ENCODE measurements at places on chromosomes 5 and 9.

DNA sequence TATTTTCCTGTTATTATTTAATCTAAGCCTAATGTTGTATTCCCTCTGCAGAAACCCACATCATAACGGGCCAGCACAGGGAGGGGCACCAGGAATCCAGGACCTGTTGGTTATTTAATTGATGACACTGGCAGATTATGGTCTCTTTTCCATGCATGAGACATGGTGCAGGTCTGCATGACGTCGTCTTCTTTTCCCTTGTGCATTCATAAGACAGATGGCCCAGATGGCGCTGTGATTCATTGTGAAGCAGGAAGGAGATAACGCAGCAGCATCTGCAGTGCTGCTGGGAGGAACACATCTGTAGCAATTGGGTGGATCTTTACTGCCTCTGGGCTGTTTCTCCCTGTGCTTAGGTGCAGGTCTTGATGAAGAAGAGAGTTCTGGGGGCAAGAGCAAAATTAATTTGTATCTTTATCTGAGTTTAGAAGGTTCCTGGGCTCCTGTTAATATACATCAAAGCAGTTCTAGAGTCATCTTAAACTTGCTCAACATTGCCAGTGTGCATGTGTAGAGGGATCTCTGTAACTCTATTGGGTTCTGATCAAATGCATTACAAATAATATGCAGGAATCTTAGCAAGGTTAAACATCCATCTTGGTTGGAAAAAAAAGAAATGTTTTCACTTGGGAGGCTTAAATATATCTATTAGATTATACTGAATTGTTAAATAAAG, 176.1 kb downstream of the PCSK1 start:
- peak; percentile 90 for DNase-seq

DNA sequence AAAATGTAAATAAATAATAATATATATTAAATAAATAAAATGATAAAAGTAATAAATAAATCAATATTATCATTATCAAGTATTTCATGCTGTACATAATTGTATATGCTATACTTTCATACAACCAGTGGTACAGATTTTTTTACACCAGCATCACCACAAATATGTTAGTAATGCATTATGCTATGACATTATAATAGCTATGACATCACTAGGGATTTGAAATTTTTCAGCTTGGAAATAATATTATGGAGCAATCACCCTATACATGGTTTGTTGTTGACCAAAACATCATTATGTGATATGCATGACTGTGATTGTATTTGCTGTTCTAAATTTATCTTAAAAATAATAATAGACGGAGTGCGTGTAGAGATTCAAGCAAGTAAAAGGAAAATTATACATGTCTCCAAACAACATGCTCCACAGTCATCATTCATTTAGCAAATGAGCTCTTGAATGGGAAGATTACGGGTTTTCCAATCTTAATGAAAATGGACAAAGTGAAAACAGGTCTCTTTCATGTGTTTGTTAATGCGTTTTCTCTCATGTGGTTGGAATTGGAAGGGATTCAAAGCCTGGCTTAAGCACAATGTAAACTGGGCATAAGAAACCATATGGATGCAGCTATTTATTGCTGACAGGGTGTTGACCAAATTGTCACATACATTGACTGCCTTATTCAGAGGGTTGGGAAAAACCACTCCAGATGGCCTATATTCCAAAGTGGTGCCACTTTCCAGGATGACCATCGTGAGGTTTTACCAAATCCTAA, 643.0 kb upstream of the RGMB start:
- DNase-seq: peak; percentile 24

- peak; percentile 5 for DNase-seq
Measured at GRCh38 chr5:151900891-151901290, 23.8 kb downstream of the GLRA1 start.

- no peak for DNase-seq
Measured at GRCh38 chr5:124457101-124457500, 289.3 kb downstream of the ZNF608 start.

GRCh38 chr5:116002116-116002906, 30.0 kb upstream of the ARL14EPL start:
- no peak for DNase-seq

GRCh38 chr9:82127465-82127864, 138.9 kb downstream of the SPATA31D1 start:
- DNase-seq: no peak

DNA sequence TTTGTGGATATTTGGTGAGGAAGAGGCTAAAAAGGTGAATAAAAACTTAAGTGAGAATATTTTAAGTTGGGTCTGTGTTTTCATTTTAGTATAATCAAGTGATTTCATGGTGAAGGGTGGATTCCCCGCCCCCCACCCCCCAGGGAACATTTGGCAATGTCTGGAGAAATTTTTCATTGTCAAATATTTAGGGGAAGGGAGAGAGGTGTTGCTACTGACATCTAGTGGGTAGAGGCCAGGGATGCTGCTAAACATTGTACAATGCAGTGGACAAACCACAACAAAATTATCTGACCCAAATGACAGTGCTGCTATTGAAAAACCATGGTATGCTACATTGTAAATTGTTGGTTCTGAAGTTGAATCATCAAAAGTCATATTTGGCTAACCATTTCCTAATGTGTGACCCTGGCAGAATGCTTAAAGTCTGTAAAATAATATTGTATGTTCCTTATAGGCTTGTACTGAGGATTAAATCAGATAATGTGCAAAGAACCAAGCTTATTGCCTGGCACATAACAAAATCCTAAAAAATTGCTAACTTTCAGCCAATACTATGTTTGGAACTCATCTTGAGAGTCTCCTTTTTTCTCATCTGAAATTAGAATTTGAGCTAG, 5.6 kb downstream of the C5orf24 start:
- DNase-seq: peak; percentile 46

DNA sequence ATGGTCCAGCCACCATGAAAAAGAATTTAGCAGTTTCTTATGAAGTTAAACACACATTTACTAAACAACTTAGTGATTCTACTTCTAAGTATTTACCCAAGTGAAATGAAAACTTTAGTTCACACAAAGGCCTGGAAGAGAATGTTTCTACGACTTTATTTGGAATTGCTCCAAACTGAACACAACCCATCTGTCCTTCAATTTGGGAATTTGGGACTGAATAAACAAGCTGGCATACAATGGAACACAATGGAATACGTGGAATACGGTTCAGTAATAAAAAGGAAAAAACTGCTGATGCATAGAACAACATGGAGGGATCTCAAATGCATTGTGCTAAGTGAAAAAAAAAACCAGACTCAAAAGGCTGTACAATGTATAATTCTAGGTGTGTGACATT, 44.6 kb upstream of the BASP1 start:
- DNase-seq: no peak

DNA sequence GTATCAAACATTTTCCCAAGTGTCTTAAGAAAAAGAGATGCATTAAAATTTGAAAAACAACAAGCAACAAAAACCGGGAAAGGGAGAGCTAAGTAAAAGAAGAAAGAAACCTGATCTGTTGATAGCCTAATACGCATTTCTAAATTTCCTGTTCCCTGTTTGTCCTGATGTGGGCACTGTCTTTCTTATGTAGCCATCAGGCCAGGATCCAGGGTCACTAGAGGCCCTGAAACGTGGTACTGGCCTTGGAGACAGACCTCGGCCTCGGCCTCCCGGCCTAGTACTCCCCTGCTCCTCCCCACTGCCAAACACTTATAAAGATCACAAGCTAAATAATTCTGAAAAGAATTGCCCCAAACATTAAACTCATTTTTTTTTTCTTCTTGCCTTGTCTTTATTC, 547.2 kb downstream of the IRX1 start:
- no peak for DNase-seq

DNA sequence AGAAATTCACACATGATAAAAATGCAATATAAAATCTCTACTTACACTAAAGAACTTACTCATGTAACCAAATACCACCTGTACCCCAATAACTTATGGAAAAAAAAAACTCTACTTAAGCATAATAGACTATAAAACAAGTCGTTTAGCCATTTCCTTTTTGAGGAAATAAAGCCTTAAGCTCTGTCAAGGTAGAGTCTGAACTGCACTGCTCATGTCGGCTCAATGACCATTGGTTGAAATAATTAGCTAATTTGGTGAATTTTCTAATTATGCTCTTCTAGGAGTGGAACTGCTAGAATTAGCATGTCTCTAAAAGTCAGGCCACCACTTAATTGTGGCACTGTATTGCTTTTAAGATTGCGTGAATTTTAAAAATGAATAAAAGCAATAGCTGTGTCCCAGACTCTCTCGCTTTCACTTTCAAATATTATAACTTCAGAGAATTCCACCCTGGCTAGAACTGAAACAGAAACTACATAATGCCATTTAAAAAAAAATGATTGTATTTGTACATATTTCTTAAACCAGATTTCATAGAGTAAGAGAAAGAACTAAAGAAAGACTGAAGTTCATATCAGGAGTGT, 113.0 kb upstream of the PCA3 start:
- DNase-seq: no peak

GRCh38 chr5:78518365-78519197, 130.0 kb downstream of the LHFPL2 start:
- DNase-seq: peak; percentile 77

DNA sequence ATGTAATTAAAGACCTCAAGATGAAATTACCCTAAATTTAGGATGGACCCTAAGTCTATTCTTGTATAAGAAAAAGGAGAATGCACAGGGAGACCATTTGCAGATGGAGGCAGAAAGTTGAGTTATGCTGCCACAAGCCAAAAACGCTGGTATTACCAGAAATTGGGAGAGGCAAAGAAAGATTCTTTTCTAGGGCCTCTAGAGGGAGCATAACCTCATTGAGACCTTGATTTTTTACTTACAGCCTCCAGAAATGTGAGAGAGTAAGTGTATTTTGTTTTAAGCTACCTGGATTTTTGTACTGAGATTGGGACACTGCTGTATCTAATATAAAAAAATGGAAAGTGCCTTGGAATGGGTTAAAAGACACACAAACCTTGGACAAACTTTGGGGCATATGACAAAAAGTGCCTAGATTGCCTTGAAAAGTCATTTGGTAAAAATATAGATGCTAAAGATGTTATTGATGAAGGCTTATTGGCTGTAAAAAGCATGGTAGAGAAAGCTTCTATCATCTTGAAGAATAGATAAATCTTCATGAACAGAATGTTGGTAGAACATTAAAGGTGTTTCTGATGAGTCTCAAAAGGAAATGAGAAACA, 174.7 kb upstream of the PRDM9 start:
- peak; percentile 2 for DNase-seq
